ENCODE measurements at places on chromosomes 7 and 10. TPM values are rescaled to one million over a fixed set of nuclear protein-coding genes. Genes with fewer than 3 reads are reported as not detected.

Gene TWIST1
- 10.7 TPM for polyA plus RNA-seq

Gene FGL2
- 64.2 TPM for polyA plus RNA-seq

Gene NRG3
- 12.3 TPM for polyA plus RNA-seq

Gene OLAH
- polyA plus RNA-seq = 0.96 TPM

Gene TMEM139
- polyA plus RNA-seq = 76.0 TPM

Measured in right renal pelvis (tissue), 4 donors.